Bone marrow (tissue), 2 donors: ENCODE measurements at places on chromosomes 7 and 10.

- no peak for DNase-seq
Observed at GRCh38 chr10:97203220-97203619, 17.5 kb upstream of the SLIT1 start.

DNA sequence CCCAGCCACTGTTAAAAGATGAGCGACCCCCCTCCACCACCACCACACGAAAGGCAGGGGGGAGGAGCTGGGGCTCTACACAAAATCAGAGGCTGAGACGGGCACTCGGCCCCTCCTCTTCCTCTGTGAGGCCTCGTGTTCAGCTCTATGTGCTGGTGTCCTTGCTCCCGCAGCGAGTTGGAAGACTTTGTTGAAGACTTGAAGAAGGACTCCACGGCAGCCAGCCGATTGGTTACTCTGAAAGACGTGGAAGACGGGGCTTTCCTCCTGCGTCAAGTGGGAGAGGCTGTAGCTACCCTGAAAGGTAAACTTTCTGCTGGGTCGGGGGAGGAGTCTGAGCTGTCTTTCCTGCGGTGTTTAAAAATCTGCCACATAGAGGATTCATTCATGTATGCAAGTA lies 203.7 kb downstream of the ARHGAP21 start:
- no peak for DNase-seq

DNA sequence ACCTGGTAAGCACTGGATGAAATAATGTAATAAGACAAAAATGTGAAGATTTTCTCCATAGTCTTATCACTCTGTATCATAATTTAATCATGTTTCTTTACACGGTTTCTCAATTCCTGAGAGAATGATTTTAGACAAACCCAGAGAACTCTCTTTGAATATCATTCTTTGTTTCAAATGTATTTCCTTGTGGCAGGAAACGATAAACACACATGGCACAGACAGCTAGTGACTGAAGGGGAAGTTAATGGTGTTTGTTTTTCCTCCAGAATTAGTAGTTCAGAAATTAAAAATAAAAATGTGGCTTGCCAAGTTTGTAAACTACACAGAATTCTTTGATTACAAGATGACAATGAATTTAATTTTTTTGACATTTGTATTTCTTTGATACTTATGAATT lies 163.7 kb upstream of the PRPS1L1 start:
- no peak for DNase-seq

DNA sequence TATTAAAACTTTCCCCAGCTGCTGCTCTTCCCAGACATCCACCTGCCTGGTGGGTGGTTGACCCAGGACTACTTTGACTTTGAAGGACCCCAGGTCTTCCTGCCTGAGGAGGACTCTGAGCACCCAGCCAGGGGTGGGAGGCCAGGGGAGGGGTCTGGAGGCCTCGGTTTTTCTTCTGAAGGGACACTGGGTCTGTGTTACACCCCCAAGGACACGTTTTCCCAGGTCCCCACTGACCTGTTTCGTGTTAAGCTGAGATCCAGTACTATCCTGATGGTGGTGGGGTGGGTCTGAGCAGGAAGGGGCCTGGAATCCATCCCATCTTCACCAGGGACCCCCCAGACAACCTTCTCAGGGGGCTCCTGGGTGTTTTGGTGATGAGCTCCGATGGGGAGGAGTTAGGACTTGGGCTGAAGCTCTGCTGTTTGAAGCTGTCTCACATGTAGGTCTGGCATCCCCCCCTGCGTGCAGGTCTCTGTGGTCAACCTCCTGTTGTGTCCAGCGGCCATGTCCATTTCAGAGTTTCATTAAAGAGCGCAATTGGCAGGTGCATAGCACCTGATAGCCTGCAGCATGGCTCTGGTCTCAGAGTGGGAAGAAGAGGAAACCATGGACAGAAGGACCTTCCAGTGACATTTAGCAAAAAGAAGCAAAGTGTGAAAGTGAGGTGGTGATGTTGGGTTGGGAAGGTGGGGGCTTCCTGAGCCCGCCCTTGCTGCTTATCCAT lies 3.5 kb downstream of the JAKMIP3 start:
- DNase-seq: no peak

- DNase-seq: no peak
Observed at GRCh38 chr10:96082748-96083147, 39.4 kb downstream of the CCNJ start.

DNA sequence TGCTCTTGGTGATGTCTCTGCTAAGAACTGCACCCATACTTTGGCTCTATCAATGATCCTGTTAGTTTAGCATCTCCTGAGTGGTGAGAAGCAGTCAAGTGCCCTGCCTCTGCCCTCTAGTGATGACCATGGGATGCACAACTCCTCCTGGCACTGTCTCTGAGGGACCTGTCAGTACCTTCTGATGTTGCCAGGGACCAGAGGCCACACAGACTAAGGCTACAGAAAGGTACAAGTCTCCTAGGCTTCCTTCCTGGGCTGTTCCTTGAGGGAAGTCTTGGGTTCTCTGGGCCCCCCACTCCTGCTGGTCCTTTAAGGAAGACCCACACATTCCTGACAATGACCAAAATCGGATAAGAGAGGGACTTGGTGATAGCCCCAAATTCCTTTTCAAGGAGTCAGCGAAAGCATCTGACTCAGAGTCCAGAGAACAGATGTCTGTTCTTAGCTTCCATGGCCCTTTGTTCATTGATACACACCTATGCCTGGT lies 15.3 kb downstream of the NKX2-3 start:
- no peak for DNase-seq

DNA sequence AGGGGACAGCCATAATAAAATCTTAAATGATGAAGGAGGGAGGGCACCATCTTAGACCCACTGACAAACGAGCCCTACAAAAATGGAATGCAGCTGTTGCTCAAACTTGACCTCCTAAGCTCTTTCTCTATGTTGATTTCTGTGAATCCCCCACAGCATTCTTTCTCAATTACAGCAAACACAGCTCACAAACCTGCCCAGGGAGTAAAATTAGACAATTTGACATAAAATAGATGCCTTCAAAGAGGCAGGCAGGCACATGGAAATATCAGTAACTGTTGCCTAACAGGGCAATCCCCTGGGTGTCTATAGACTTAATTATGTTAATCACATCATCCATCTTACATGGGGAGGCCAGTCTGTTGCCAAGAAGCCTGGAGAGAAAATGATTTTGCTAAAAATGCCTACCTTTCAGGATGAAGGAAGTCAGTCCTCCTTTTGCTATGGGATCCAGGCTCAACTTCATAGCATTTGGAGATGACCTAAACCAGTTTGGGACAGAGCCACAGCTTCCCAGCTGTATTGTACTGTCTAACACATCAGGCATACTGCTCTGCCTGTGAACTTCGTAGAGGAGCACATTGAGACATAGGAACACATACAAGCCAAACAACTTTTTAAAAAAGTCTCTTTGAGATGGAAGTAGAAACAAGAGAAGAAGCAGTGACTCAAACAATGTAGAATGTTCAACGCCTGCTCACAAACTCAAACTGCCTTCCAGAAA lies 1177.4 kb downstream of the SORCS1 start:
- DNase-seq: no peak

GRCh38 chr10:5142199-5142598 lies 42.8 kb downstream of the AKR1C8 start:
- no peak for DNase-seq

DNA sequence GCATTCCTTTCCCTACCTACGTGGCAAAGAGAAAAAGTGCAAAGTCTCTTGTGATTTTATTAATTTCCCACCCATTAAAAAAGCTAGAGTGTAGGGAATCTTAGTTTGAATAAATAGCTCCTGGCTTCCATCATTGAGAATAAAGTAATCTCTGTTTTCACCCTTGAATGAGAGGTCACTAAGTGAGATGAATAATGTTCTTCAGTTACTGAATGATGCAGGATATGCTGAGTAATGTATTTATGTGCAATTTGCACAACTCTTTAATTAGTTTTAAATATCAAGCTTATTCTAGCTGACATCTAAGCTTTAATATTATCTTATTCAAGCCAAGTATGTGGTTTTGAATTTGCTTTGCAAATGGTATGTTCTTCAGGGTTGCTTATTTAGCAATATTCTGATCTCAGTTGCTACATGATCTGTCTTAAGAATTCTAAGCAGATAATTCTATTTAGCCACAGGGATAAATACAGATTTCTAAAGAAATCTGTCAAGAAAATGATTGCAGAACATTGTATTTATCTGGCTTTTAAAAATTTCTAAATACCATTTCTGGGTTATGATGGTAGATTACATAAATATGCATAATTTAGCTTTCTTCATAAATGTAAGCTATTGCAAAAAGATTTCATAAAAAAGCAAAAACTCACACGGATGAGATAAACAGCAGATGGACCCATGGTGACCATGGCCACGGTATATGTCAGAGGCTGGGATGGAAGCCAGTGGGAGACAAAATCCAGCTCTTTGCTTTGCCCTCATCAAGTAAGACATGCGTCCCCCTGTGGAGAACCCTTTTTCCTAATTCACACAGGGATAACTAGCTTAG lies 141.0 kb downstream of the MACC1 start:
- no peak for DNase-seq

- no peak for DNase-seq
Observed at GRCh38 chr7:32587411-32587948, 92.2 kb downstream of the AVL9 start.

DNA sequence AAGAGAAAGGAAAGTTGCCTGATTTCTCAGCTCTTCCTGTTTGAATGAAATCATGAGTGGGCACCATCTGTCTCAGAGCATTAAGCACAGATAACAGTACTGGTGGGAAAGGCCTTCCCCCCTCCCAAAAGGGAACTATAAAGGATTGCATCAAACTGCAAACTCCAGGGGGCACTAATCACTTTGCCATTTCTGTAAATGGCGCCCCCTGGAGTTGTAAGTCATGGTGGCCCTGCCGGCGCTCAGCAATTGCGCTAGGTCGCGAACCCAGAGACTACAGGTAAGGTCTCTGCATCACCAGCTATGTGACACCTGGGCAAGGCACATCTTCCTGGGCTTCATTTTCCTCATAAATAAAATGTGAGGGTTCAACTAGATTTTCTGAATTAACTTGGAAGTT lies 11.1 kb downstream of the LRRC4 start:
- DNase-seq: no peak

GRCh38 chr7:13946181-13946580 lies 43.3 kb downstream of the ETV1 start:
- DNase-seq: no peak
